ENCODE measurements at places on chromosomes 11 and 22.

DNA sequence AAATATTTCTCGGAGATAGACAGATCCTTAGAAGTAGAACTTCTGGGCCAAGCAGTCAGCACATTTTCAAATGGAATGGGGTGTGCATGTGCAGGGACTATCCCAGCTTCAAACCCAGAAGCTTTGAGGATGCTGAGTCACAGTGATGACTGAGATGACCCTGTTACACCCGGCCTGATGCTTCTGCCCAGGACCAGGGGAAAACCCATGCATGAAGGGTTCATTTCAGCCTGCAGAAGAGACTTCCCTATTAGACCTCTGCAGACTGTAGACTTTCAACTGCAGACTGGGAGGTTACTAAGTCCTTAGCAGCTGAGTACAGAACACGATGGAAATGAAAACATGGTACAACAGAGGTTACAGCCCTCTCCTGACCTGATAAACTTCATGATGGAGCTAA lies 3.6 kb upstream of the OR2AT4 start:
- DNase-seq, result no peak

GRCh38 chr22:36899498-36899897 lies 13.9 kb upstream of the CSF2RB start:
- DNase-seq, result no peak

DNA sequence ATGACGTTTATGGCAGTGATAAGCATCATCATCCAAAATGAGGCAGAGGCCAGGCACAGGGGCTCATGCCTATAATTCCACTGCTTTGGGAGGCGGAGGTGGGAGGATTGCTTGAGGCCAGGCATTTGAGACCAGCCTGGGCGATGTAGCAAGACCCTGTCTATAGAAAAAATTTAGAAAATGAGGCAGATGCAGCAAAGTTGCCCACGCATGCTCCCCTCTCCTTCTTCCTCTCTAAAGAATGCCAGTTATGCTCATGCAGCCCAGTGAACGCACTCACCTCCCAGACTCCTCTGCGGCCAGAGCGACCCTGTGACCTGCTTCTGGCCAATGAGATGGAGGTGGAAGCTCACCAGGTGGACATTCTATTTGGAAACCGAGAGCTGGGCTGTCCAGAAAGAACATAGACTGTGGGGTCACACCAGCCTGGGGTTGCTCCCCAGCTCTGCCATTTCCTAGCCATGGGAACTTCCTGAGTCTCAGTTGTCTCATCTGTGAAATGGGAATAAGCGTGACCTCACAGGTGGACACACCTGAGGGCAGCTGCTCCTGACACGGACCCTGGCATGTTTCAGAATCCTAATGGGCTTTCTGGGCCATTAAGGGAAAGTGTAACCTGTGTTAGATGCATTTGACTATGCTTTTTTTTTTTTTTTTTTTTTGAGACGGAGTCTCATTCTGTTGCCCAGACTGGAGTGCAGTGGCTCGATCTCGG lies 44.9 kb downstream of the MCM5 start:
- no peak for DNase-seq

DNA sequence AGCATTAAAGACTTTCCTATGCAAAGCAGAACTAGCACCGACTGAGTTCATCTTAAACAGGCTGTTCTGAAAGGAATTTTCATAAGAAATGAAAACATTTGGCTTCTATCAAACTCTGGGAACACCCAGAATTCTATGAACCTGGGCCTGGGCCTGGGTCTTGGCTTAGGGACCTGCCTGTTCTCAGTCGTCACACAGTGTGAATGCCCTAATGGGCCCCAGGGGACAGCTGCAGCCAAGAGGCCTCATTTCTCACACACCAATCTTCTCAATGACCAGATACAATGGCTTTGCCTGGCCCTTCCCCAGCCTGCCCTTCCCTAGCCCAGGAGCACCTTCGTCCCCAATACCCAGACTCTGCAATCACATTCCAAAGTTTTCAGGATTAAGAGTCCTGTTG lies 234.9 kb upstream of the ARHGAP20 start:
- DNase-seq, result no peak

GRCh38 chr11:29022676-29023075 lies 914.5 kb downstream of the METTL15 start:
- DNase-seq, result no peak

GRCh38 chr11:133480722-133481121 lies 51.6 kb downstream of the OPCML start:
- no peak for DNase-seq

DNA sequence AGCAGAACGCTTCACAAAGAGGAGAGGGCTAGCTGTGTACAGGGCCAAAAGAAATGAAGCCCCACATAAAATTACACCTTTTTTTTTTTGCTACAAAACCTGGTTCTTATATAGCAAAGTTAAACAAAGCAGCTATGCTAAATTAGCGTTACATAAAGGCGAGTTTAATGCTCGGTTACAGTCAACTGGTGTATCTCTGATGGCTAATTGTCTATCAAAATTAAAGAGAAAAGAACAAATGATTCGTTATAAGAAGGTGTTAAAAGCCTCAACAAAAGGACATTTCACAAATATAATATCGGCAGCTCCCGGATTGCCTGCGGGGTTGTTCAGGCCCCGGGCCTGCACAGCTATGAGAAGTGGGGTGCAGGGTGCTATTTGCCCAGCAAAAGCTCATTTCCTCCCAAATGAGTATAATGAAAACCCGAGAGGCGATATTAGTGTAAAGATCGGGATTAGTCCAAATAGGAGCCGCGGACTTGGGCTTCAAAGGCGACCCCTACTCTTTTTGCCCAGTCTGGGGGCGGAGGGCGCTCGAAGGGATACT lies 13.3 kb upstream of the PAX6 start:
- DNase-seq, result no peak

- peak; percentile 15 for DNase-seq
Observed at GRCh38 chr11:77062924-77063323, 3.8 kb upstream of the CAPN5 start.

DNA sequence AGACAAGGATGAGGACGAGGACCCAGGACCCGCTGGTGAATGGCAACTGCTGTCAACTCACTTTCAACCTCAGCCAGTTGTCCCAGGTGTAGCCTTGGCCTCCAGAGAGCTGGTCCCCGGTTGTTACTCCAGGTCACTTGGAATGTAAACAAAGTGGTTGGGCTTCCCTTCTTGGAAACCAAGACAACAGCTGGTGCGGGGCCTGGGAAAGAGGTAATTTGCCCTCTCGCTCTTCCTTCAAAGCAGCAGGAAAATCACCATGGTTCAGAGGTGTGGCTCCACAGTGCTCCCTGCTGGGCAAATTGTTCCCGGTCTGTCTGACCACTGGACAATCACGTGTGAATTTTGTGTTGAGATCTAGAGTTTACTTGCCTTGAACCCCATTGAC lies 15.0 kb downstream of the SLC1A2 start:
- DNase-seq, result no peak

DNA sequence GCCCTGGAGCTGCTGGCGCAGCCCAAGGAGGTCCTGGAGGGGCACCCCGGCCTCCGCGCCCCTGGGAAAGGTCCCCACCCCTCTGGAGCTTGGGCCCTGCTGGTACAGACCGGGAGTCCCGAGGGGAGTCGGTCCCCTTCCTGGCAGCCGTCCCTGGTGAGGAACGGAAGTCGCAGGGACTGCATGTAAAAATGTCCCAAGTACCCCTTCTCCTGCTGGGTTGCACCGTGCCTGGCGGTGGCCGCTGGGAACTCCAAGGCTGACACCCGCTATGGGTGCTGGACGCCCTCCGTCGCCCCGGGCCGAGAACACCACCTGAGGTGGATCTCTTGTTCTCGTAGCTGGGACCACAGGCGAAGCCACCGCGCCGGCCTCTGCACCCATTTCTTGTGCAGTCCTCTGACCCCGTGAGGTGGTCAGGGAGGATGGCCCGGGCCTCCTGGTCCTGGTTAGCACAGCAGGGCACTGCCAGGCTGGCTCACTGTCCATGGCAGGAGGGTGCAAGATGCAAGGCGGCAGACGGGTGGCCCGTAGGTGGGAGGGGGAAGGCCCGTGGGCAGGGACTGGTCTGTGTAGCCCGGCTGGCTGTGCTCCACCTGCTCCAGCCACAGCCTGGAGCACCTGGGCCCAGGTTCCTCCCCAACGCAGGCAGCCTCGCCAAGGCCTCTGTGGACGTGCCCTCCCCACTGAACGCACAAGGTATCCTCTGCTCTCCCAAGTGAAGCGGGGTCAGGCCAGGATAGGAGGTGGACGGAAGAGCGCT lies 165.2 kb downstream of the IGLL1 start:
- peak; percentile 62 for DNase-seq

GRCh38 chr11:70290361-70291065 lies 20.0 kb downstream of the PPFIA1 start:
- DNase-seq, result no peak
